ENCODE measurements at places on chromosomes 3 and 15.

GRCh38 chr3:123723522-123724168, 138.8 kb upstream of the HACD2 start:
- peak; percentile 69 for DNase-seq

GRCh38 chr3:187706971-187707370, 4.6 kb upstream of the RTP2 start:
- DNase-seq, result no peak

- no peak for DNase-seq
Measured at GRCh38 chr15:78242128-78242527, 7.8 kb upstream of the ACSBG1 start.

GRCh38 chr15:28885630-28886430, at the start of gene APBA2:
Gene APBA2 (plus strand): TSS chr15:28885974. CDS start chr15:29053885, 167,911 bp downstream.
- peak; percentile 78 for DNase-seq

DNA sequence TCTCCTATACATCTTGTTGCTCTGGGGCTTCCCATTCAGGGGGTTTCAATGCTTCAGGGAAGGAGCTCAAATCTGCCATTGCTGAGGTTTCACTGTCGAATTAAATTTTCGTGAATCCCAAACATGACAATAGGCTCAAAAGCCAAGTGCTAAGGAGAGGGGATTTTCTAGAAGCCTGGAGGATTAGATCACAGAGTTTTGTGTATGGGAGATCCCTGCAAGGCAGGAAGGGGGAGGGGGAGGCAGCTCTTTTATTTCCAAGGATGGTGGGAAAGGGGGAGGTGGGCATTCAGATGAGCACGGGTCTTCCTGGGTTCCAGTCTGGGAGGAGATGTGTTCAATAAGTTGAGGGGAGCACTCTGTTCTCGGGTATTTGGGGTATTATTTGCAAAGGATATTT, 69.9 kb upstream of the DLG1 start:
- no peak for DNase-seq

GRCh38 chr3:25473246-25473645, 45.2 kb downstream of the RARB start:
- DNase-seq, result no peak

DNA sequence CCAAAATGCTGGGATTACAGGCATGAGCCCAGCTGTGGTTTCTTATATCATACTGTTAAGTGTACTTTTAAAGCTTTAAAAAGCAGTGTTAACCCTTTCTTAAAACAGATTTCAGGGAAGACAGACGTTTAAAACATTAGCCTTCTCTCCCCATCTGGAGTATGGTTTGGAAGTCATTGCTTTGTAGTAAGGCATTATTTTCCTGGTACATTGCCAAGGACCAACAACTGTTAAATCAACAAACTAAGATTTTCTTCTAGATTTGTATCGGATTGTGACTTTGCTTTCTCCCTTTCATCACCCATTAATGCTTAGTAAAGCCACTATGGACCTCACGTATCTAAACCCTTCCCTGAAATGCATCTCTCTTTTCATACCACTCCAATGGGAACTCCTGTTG, 50.5 kb downstream of the UBE2E1 start:
- no peak for DNase-seq

- no peak for DNase-seq
Measured at GRCh38 chr3:56471771-56472170, 3.5 kb upstream of the ERC2 start.

DNA sequence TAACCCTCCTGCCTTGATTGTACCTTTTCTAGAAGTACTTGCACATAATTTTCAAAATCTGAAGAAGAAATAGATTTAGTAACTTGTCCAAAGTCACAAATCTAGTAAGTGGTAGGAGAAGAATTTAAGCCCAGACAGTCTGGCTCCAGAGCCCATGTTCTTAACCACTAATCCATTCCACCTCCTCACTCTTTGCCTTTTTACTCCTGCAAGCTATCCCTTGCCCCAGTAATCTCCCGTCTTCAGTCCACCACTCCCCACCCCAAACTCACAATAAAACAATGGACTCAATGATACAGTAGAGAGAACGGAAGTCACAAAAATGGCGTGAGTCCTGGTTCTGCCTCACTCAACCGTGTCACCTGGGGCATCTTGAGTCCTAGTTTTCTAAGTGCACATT, 48.7 kb downstream of the SETMAR start:
- DNase-seq, result no peak

- no peak for DNase-seq
Measured at GRCh38 chr3:100954199-100954935, 38.9 kb downstream of the ABI3BP start.

DNA sequence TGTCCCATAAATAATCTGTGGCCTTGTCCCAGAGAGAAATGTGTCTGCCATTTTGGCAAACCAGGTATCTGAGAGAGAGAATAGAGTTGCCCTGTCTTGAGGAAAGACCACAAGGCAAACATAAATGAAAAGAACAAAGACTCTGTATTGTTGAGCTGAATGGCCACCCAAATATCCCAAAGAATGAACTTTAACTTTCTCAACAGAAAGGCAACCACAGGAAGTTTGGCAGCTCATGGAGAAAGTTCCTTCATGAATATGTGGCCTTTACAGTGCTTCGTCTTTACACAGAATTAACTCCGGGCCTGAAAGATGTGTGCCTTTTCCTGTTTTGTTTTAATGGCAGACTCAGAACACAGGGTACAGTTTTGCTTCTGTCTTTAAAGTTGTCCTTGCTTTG, 41.4 kb upstream of the THBS1 start:
- DNase-seq, result no peak

DNA sequence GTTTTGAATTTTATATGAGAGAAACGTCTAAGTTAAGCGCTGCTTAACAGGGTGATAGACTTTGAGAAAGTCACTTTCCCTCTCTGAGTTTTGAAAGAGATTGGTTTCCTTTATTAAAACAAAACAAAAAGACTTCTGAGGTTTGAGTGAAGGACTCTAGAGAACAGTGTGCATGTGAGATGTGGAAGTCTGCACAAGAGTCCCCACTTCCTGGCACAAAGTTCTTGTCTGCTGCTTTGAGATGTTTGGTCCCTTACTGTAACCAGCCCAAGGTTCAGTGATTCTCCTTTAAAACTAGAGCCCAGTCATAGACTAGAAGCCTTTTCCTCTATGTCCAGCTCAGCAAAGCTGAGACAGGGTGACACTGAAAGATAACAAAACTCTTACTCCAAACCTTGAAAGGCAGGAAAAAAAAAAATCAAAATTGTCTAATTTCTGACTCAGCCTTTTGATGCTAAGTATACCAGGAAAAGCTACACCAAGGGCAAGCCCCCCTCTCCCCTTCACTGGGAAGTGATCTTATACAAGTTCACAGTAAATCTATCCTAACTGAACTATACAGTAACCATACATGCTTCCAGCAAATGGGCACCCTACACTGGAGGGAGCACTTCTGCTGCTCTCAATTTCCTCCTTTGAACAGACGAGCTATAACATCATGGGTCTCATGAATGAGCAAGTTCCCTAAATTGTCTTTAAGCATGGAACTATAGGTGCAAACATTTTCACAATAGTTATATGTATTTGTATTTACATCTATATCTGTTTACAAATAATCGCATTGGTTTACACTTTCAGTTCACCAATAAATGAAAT, 2.3 kb downstream of the POPDC2 start:
- DNase-seq, result no peak

- no peak for DNase-seq
Measured at GRCh38 chr15:40085266-40085665, 23.4 kb downstream of the BMF start.

DNA sequence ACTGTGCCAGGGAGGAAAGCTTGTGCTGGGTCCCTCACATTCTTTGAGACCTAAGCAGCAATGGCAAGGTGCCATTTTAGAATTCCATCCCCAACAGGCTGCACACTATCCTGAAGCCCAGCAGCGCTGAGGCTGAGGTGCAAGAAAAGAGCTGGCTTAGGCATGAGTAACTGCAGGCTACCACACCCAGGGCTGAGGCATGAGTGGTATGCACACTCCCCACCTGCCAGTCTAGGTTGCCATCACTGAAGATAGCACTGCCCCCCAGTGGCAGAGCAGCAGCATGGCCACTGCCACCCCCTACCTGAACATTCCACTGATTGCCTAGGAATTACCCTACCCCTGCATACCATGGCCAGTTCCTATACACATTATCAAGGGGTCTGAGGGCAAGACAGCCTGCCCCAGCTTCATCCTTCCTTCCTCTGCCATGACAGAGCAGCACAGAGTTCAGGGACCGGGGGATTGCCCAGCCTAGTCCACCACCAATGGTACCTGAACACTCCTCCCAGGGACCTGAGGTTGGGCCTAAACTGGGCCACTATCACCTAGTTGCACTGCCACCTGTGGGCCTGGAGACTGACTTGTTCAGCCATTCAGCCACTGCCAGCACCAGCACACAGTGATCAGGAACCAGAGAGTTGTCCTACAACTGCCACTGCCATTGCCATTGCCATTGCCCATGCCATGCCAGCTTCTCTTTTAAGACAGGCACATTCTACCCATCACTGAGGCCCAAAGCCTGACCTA, 129.8 kb downstream of the SATB1 start:
- DNase-seq, result peak; percentile 50

DNA sequence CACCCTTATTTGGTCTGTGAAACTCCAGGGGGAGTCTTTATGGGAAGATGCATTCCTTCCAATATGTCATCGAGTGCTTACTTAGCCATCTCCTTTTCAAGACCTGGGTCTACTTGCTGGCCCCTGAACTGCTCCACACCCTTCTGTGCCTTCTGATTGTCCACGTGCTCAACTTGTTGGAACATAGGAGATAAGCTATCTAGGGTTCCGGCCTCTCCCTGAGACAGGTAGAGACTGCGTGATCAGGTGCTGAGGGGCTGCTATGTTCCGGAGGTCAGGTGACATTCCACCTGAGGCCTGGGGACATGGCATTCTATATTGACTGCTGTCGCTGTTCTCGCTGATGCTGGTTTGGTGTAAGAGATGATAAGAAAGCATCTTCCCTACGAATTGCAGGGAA, 65.6 kb downstream of the ATP1B3 start:
- no peak for DNase-seq

DNA sequence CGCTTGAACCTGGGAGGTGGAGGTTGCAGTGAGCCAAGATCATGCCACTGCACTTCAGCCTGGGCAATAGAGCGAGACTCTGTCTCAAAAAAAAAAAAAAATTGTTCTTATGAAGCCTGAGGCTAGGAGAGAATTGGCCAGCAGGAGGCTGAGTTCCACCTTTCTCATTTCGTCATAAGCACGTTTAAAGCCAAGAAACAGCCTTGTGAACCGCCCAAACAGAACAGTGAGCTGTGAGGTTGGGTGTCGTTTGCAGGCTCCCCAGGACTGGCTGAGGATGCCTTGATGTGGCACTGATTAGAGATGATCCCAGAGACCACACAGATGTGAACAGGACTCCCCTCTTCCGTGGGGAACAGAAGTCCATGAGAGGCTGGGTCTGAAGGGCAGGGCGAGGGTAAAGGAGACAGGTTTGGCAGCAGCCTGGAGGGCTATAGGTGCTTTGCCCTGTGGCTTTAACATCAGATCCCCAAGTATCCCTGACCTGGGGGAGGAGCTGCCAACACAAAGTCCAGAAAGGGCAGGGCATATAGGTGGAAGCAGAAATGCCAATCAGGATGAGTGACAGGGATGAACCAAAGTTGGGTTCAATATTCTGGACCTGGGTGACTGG, 52.9 kb downstream of the CLEC3B start:
- peak; percentile 43 for DNase-seq

- no peak for DNase-seq
Measured at GRCh38 chr3:184786280-184786941, 25.6 kb upstream of the VPS8 start.

- no peak for DNase-seq
Measured at GRCh38 chr3:55337641-55338180, 149.4 kb downstream of the WNT5A start.

GRCh38 chr3:168051070-168051469, 44.7 kb downstream of the GOLIM4 start:
- no peak for DNase-seq

DNA sequence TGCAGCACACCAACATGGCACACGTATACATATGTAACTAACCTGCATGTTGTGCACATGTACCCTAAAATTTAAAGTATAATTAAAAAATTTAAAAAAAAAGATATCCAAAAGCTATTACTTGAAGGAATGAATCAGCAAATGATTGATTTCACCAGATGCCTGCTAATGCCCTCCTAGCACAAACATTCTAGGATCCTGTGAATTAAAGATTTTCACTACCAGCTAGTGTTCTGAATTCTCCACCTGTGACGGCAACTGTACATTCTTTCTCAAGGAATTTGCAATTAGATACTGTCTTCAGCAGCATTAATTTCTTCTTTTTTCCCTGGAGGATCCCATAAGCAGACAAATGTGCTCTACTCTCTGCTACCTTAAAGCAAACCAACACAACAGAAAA, 694.9 kb downstream of the NTRK3 start:
- no peak for DNase-seq

GRCh38 chr3:14946739-14947099, 664 bp upstream of the NR2C2 start:
- no peak for DNase-seq

DNA sequence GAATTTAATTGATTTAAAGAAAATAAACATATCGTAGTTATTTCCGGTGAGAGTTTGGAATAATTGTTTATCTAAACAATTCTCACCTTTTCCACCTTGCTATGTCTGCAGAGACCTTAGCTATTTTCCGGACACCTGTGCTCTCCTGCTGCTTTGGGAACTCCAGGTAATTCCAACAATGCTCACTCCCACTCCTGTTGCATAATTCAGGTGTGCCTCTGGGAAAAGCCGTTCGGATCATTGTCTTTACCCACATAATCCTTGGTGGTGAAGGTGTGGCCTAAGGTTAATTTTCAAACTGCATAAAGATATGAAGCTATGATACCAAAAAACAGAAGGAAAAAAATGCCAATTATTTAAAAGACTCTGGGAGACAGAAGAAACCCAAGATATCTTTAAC, 59.4 kb downstream of the LDHAL6B start:
- no peak for DNase-seq

GRCh38 chr3:123802007-123802625, 82.0 kb downstream of the MYLK start:
- DNase-seq, result no peak

- peak; percentile 85 for DNase-seq
Measured at GRCh38 chr15:40859206-40859851, 14.7 kb downstream of the RHOV start.

DNA sequence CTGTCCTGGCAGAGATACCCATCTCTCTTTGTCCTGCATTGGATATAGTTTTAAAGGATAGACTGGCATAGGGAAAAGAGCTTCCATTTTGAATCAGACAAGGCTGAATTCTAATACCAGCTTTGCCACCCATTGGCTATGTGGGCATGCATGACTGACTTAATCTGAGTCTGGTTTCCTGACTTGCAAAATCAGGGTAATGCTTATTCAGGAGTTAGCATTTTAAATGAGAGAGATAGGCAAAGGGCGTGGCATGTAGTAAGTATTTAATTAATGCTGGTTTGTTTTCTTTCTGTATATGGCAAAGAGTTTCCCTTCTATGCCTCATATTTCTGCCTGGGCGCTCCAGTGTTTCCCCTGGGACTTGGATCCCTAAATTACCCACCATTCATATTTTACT, 492.9 kb downstream of the IGSF11 start:
- no peak for DNase-seq

Data from pancreas (tissue), 10 donors.